ENCODE measurements at places on chromosomes 3 and 15. TPM values are rescaled to one million over a fixed set of nuclear protein-coding genes. Genes with fewer than 3 reads are reported as not detected.

AMOTL2 gene
- total RNA-seq: 38.1 TPM

SCAANT1 gene
- total RNA-seq: not detected

CAMP gene
- not detected for total RNA-seq

SERPINI2 gene
- not detected for total RNA-seq

FBXO45 gene
- 15.6 TPM for total RNA-seq

UMPS gene
- 30.7 TPM for total RNA-seq

CAMK2N2 gene
- 14.8 TPM for total RNA-seq

SHC4 gene
- total RNA-seq: 4.4 TPM

CCDC39 gene
- total RNA-seq: not detected

APBA2 gene
- 166 TPM for total RNA-seq

All from glutamatergic neuron (in vitro differentiated cells).